Stimulated activated CD4-positive, alpha-beta T cell treated with anti-CD3 and anti-CD28 coated beads, Interleukin-15, amount 100 ng/mL, for 24 hours (primary cell): ENCODE measurements at places on chromosomes 2 and 18.

- DNase-seq = no peak
Observed at GRCh38 chr2:129055242-129055641, 736.6 kb upstream of the HS6ST1 start.

DNA sequence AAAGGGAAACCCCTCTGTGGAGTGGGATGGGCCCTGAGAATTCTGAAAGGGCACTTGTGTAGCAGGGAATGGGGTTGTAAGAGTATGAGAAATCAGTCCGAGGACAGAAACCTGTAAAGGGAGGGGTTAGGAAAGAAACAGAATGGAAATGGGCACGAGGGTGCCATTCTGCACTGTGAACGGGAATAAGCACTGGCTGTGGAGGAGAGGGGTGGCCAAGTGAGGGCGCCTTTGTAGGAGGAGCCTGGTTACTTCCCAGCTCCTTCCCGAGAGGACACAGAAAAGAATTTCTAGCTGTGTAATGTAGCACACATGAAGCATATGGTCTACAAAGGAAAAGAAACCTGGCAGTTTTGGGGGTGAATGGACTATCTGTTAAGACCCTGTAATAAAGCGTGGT is 53.4 kb downstream of the POLR1A start:
- no peak for DNase-seq

- no peak for DNase-seq
Observed at GRCh38 chr2:203586206-203586605, 51.1 kb upstream of the RAPH1 start.

GRCh38 chr2:71505086-71505769 is 51.9 kb downstream of the DYSF start:
- DNase-seq = no peak

GRCh38 chr2:104501342-104501741 is 352.6 kb upstream of the POU3F3 start:
- DNase-seq = no peak

DNA sequence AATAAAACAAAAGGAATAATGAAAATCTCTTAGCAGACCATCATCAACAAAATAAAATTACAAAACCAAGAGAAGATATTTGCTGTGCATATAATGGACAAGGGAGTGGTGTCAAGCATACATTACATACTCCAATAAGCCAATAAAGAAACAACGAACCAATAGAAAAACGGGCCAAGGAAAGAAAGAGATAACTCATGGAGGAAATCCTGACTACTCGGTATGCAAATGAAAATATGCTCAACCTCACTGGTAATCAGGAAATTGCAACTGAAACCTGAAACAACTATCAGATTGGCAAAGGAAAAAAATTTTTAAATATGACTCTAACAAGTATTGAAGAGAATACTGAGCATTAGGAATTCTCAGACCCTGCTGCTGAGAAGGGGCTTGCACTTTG is 84.7 kb downstream of the BCL2 start:
- no peak for DNase-seq

DNA sequence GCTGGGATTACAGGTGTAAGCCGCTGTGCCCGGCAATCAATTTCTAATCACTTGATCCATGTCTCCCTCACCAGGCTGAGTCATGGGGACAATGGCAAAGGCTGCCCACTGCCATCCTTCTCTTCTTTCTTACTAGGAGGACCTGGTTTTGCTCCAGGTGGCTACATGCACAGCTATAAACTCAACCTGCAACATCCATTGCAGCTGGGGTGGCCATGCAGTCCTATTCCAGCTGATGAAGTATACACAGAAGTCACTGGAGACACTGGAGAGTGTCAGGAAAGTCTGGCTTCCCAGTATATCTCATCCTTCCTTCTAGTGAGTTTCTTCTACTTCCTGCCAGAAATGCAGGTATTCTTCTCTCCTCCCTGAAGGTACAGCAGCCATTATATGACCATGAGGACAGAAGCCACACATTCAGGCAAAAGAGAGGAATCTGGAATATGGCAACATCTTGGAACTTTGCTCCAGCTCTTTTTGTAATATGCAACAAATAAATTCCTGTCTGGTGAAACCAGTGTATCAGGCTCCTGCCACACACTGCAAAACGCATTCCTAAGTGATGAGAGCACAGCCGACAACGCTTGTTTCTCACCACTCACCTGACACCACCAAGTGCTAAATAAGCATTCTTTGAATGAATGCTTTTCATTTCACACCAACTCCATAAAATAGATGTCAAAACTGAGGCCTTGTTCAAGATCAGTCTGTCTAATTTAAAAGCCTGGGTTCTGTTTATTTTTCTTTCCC is 32.3 kb downstream of the SCTR start:
- no peak for DNase-seq

GRCh38 chr2:63432373-63432772 is 155.9 kb downstream of the WDPCP start:
- no peak for DNase-seq

DNA sequence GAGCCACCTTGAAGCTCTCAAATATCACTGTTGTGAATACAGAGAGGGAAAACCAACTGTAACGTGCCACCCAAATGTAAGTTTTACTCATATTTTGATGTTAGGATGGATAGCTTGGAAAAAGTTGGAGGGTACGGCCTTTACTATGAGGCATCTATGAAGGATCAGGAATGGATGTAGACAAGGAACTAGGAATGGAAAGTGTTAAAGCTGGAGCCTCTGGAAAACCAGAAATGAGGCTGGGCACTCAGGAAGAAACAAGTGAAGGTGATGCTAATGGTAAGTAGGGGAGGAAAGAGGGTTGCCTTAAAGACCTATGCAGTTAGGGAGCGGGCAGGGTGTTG is 204 bp downstream of the TXNDC2 start:
- DNase-seq = no peak

- no peak for DNase-seq
Observed at GRCh38 chr2:215979620-215980019, 33.7 kb downstream of the MREG start.

DNA sequence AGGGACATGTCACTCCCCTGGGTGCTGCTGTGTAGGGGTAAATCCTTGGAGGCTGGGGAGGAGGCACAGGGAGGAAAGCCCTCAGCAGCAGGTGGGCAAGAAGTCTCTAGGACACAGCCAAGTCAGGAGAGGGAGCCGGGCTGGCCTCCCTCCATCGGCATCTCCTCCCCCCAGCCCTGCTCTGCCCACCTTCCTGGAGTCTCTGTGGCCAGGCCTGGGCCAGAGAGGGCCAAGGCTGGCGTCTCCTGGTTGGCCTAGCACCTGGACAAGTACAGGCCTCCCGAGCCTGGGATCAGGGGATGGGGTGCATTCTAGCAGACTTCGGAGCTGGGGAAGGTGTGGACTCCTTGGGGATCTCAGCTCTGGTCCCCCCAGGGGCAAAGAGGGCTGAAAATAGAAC is 1.8 kb downstream of the SPEG start:
- DNase-seq = no peak

DNA sequence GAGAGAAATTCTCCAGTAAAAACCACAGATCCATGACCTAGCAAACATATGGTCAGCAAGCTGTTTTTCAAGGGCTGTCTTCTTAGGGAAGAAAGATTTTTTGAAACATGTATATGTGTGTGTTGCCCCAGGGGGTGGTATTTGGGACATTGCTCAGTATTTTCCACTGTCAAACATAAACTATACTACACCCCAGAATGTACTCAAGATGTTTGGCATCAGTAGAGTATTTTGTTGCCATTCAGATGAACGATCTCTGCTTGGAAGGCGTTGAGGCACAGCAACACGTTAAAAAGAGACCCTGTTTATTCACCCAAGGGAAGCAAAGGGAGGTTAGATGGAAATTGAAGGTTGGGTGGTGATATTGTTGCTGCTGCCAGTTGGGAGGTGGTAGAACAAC is 30.0 kb downstream of the EEF1B2 start:
- DNase-seq = no peak

DNA sequence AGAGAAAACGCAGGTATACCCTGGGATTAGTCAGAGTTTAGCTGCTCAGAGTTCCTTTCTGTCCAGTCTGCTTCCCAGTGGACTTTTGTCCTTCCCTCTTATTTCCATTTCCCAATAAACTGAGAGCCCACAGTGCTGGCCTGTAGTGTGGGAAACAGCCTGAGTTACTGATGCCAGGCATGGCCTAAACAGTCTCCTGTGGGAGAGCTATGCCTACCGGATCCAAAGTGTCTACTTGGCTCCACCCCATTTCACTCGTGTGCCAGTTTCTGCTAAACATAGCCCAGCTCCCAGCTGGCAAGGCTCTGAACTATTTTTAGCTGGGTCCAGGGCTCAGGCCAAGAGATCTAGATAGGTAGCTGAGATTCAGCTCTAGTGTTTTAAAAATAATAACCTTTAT is 15.6 kb upstream of the PPP1CB start:
- DNase-seq = no peak

GRCh38 chr2:20182241-20182931 is 42.5 kb downstream of the SDC1 start:
- DNase-seq = no peak

DNA sequence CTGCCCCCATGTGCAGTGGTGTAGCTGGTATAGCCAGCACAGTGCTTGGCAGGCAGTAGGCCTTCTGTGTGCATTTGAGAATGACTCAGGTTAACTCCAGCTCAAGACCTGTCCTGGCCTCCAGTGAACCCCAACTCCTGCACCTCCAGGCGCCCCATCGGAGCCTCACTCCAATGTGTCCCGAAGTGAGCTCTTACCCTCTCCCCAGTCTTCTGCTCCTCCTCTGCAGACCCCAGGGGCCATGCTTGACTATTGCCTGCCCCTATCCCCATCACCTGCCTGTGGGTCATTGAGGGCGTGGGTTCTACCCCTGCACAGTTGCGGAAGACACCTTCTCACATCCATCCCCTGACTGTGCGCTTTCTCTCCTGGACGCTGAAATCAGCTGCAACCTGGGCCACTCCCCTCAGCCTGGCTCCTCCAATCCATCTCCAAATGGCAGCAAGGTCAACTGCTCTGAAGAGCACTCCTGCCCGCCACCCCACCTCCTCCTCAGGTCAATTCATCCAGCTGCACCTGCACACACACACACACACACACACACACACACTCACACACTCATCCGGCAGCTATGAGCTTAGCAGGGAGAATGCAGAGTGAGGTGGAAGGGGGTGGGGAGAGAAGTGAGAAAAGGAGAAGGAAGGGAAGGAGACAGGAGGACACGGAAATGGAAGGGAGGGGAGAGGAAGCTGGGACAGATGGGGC is 130.3 kb upstream of the GLI2 start:
- no peak for DNase-seq

GRCh38 chr18:70355620-70356385 is 67.0 kb downstream of the SOCS6 start:
- no peak for DNase-seq

DNA sequence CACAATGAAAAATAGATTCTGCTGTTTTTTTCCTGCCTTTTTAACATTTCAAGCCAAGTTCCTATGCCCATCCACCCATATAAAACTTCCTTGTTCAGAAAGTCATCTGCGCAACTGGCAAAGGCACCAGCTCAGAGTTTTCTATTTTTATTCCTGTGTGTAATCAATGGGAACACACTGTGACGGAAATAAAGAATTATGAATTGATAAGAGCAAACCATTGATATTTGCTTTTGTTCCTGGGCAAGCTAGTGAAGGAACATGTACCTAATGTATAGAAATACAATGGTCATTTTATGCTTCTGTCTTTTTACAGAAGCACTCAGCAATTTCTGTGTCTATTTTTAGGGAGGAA is 30.8 kb upstream of the AAK1 start:
- no peak for DNase-seq

DNA sequence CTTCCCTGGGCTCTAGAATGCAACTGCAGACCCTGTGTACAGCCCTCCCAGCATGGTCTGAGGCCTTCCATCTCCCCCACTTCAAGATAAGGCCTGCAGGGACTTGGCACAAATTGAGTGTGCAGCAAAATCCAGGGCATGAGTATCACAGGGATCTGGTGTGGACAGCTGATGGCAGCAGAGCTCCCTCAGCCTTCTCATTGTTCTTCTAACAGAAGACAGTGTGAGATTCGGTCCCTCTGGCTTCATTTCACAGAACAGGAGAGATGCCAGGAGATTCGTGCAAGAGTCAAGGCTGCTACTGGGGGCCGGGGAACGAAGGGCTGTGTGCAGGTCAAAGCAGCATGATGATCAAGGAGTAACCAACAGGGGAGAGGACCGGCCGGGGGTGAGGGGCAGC is 85.8 kb downstream of the UXS1 start:
- DNase-seq = no peak

- no peak for DNase-seq
Observed at GRCh38 chr2:206863716-206864115, 75.6 kb upstream of the CPO start.

GRCh38 chr2:231278868-231279267 is 80.4 kb downstream of the ARMC9 start:
- no peak for DNase-seq

DNA sequence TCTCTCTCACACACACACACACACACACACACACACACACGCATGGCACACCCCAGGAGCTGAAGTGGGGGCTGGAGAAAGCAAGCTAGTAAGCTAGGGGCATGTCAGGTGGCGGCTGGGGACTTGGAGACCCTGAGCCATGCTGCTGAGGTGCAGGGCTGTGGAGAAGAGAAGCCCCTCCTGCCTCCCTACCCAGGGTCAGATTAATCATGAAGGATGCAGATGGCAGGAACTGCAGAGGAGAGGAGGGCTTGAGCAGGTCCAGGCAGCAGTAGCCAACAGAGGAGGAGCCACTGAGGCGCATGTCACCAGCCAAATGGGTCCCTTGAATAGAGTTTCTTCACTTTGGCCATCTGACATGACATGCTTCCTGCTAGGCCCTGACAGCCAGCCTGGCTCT is 9.6 kb downstream of the EDAR start:
- DNase-seq = no peak

DNA sequence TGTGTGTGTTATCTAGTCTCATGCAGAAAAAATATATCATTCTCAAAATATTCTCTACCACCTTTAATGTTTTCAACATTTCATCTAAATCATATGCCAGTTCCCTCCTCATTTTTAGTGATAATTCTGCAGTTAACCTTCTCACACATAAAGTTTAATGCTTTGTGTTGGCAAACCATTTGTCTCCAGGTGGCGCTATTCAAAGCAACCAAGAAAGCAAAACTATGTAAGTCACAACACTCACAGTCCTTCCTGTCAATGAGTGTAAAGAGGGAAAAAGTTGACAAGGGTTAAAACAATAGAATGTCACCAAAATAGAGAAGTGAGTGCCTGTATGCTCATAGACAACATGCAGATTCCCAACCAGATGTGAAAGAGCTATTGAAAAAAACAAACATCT is 961.6 kb upstream of the LRRTM1 start:
- DNase-seq = no peak

DNA sequence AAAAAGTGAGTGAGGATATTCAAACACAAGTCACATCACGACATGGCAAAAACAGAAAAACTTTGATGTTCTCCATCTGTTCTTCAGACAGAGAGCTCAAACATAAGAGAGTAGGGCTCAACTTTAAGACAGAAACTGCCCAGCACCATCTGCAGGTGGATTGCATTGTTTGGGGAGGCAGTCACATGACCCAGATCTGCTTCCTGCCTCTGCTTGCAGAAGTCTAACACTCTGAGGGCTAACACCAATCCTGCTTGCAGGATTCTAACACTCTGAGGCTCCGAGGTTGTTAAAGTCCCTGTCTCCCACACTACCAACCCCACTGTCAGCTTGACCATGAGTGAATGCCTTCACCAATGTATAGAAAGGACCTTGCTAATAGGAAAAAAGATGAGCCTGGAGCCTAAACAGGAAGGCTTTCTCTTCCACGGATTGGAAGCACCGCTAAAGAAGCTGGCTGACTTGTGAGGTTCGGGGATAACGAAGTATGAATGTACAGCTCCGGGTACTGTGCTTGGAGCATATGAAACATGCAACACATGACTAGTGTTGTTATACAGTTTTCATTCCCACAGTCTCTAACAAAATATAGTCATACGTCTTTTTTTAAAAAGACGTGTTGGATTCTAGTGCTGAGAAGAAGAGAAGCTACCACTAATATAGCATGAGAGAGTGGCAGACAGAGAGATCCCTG is 176.6 kb upstream of the CREB1 start:
- DNase-seq = no peak
